ENCODE measurements at places on chromosomes 12 and 14.

- DNase-seq = no peak
Observed at GRCh38 chr12:107749083-107749482, 11.9 kb downstream of the PRDM4 start.

GRCh38 chr12:70982991-70983390 is 62.5 kb upstream of the PTPRR start:
- DNase-seq = no peak

DNA sequence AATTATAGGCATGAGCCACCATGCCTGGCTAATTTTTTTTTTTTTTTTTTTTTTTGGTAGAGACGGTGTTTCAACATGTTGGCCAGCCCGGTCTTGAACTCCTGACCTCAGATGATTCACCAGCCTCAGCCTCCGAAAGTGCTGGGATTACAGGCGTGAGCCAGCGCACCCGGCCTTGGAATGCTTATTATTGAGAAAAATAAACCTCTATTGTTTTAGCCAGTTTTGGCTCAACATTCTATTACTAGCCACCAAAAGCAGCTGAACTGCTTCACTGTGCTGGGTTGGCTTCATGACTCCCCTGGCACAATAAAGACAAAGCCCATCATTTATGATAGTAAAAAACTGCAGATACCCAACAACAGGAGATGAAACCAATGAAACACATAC is 93.5 kb upstream of the CEP83 start:
- no peak for DNase-seq

DNA sequence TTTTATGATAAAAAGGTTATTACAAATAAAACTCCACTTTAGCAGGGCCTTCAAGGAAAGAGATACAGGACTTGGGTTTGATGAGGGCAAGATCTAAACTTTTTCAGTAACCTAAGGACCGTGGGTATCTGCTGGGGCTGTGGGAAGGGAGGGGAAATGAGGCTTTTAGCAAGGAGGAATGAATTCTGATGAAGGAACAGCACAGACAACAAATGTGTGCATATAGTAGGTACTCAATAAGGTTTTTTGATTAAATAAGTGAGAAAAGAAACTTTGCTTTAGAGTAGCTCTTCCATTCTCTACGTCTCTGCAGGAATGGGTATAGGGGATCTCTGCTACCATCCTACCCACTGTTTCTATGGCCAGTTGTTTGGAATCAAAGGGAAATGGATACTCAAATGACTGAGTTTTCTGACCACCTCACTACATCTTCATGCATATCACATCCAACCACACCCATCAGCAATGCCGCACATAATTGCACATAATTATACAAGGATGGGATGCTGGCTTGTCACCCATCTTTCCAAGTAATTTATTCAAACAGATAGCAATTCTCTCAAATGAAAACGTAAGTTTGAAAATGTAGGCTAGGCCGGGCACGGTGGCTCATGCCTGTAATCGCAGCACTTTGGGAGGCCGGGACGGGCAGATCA is 59.5 kb upstream of the GTF2A1 start:
- no peak for DNase-seq

DNA sequence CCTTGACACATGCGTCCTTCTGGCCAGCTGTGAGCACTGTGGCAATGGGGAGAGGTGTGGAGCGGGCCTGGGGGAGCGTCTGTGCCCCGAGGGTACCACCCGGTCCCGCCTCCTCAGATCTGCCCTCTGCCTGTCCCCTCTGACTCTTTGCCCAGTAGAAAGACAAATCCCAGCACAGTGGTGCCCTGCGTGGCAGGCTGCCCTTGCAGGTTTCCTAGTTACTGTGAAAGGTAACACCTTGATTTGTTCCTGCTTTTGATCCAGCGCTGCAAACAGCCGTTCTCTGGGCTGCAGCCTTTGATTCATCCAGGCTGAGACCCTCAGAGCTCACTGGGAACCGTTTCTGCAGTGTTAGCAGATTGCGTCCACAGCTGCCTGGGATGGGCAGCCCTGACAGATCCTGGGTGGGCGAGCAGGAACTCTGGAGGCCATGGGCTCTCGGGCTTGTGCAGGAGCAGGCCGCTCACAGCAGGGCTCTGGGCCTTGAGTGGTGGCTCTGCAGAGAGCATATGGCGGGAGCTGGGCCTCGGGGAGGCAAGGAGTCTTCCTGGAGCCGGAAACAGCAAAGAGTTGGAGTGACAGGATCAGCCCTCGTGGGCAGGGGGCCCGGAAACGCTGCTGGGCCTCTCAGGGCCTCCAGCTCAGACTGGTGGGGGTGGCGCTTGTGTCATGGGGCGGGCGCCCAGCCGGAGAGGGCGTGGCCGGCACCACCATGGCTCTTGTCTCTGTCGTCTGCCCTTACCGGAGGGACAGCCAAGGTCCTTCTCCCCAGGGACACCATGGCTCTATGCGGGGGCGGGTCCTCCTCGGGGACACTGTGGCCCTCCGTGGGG is 16.6 kb downstream of the FBRSL1 start:
- DNase-seq = no peak

- no peak for DNase-seq
Observed at GRCh38 chr12:79151956-79152355, 287.4 kb downstream of the SYT1 start.

DNA sequence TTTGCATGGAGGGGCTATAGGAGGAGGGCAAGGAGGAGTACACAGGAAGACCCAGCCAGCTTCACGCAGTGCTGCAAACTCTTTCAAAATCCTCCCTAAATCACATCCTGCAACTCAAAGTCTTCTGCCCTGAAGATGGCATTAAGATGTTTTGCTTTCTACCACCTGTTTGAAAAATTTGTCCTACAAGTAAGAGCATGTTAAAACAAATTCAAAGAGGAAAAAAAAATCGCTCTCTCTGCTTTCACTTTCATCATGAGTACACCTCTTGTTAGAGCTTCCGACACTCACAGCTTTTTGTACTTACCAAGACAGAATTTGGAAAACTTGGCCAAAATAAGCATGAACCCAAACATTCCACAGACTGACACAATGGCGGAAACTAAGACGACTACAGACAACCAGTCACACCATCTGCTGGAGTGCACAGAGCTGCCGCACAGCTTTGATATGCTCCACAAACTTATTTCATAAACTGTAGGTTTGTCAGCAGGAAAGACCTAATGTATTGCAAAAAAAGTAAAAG is 21.3 kb downstream of the GCH1 start:
- no peak for DNase-seq

DNA sequence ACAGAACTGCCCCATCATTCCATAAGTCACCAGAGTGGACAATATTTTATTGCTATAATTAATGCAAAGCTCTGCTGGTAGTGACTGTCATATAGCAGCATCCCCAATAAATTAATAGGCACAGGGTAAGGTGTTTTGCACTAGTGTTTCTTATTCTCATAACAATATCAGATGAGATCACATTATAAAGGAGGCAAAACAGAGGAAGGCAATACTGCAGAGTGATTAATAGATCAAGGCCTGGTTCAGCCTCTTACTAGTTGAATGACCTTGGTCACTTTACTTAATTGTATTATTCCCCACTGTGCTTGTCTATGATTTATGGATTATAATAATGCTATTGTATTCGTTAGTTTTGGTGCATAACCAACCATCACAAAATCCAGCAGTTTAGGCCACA is 784.8 kb downstream of the VRK1 start:
- DNase-seq = no peak

DNA sequence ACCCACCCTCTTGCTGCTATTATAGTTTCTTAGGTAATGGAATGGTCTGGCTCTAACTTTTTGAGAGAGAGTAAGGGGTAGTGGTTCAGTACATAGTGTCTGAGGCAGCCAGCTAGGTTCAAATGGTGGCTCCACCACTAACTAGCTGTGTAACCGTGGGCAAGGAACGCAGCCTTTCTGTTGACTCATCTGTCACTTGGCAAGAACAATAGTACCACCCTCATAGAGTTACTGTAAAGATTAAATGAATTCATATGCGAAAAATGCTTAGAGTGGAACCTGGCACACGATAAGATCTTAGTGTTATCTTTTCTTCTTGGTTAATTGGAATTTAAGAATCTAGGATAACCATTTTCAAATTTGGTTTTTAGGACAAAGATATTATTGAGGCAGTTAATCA is 14.0 kb downstream of the CCDC62 start:
- no peak for DNase-seq

DNA sequence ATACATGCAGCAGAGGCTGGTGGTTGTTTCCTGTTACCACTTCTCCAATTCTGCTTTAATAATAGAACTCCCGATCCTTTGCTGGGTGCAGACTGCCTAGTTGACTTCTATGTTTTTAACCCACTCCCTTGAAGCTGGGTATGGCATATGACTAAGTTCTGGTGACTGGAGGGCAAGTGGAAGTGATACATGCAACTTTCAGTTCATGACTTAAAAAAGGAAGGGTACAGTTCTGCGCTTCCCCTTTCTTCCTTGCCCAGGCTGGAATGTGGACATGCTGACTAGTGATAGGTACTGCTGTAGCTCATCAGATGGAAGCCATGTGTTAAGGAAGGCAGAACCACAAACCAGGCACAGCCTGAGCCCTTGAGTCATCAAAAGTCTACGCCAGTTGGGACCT is 2.4 kb upstream of the A2M start:
- peak; percentile 70 for DNase-seq

DNA sequence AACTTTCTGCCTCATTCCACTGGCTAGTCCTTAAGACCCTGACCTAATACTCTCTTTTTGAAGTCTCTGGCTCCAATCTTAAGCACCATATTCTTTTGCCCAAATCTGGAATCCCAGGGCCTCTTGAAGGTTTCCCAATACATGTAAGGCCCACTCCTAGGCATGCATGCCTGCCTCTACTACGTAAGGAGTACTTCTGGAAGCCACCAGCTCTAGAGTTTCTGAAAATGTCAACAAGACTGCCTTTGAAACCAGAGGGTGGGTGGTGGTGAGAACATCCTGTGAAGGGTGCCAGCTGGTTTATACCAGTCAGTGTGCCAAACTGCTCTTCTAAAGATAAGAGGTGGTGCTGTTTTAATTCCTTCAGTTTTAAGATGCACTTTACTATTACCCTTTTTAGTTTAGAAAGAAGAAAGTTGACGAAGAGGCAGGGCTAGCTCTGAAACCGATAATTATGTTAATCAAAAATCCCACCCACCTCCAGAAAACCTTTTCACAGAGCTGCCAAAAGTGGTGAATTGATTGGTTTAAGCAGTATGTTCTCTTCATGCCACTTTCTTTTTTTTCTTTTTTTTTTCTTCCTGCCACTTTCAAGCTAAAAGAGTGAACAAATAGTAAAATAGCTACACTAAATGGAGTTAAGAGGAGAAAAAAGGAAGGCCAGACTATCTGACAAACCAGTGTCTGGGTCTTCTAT is 8.7 kb upstream of the WDR89 start:
- DNase-seq = no peak

- DNase-seq = no peak
Observed at GRCh38 chr12:92721130-92721529, 18.3 kb downstream of the PLEKHG7 start.

All from ascending aorta (tissue), 2 donors.